CD4-positive, alpha-beta T cell treated with Interleukin-12 subunit alpha and Interleukin-12 subunit beta, for 1 hour (primary cell): ENCODE measurements at places on chromosomes 7 and 10.

DNA sequence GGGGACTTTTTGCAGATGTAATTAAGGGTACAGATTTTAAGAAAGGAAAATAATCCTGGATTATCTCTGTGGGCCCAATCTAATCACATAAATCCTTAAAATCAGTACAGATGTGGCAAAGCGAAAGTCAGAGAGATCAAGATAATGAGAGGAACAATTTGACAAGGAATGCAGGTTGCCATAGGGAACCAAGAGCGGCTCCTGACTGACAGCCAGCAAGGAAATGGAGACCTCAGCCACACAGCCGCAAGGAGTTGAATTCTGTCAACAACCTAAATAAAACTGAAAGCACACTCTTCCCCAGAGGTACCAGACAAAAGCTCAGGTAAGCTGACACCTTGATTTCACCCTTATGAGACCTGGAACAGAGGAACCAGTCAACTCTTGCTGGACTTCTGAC lies 3.4 kb upstream of the PNPLA8 start:
- no peak for DNase-seq

DNA sequence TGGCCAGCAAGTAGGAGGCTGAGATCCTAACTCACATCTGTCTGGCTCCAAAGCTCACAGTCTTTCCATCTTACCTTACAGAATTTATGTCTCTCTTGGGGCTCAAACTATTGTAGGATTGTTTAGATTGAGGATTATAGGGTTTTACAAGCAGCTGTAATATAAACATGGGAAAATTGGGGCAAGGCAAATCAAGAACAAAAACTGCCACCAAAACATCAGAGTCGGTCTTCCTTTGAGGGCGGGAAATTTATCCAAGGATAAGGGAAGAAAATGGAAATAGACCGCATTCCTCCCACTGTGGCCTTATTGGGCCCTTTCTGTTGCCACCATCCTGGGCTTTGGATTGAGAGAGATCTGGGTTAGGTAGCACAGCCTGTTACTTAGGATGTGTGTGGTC lies 22.5 kb downstream of the RBM20 start:
- DNase-seq: no peak

DNA sequence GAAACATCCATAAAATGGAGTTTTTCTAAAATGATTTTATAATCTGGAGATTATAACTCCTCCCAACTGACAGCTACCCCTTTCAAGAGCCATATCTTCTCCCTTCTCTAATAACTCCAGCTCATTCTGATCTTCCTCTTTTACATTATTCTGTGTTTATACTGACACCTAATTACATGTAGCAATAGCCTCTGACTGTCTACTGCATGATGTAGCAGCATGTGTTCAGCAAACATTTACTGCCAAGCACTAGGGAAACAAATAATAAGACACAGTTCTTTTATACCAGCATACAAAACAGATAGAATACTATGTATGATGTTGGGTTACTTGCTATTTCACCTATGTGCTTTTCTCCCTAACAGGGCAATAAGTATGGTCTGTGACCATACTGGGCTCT lies 20.7 kb downstream of the RBM28 start:
- no peak for DNase-seq

DNA sequence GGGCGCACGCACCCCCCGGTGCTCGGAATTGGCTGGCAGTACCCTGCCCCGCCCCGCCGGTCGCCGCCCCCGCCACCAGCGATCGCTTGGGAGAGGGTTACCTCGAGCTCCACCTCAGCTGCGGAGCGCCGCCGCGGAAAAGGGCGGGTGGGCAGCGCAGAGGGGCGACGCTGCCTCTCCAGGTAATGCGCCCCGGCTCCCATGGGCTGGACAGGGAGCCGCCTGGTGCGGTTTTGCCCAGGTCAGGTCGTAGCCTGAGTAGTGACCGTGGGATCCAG lies 1.3 kb downstream of the PFKFB3 start:
- DNase-seq: peak; percentile 39

GRCh38 chr10:132496360-132497062 lies 41.1 kb upstream of the INPP5A start:
- no peak for DNase-seq

DNA sequence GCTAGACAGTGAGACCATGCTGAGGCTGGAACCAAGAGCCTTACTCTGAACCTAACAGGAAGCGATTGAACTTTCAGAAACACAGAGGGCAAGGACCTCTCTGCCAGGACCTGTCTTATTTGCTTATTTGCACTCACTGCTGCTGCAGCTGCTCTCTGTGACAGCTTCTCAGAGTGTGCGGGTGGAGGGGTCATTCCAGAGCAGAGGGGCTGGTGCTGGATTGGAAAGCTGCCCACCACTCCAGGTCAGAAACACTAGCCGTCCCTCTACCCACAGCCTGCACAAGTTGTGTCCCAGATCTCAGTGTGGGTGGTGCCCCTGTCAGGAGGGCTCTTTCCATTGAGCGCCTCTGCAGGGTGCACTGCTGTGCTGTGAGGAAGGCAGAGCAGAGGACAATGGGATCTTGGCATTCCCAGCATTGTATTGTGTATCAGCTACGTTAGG lies 126.2 kb downstream of the CCNY start:
- DNase-seq: no peak
